GM12878 (cell line): ENCODE measurements at places on chromosomes 7 and 10. TPM values are rescaled to one million over a fixed set of nuclear protein-coding genes. Genes with fewer than 3 reads are reported as not detected.

GRCh38 chr7:74713567-74713966 is 56.0 kb downstream of the GTF2I start:
- H3K4me1 ChIP-seq, result no peaks in the 10 kb centered on the region
- no peak overlapping the region for H3K27ac ChIP-seq
- DNase-seq, result no peak
- no peaks in the 10 kb centered on the region for H3K27me3 ChIP-seq
- H3K36me3 ChIP-seq, result peaks cover 7% of the 10 kb centered on the region

DNA sequence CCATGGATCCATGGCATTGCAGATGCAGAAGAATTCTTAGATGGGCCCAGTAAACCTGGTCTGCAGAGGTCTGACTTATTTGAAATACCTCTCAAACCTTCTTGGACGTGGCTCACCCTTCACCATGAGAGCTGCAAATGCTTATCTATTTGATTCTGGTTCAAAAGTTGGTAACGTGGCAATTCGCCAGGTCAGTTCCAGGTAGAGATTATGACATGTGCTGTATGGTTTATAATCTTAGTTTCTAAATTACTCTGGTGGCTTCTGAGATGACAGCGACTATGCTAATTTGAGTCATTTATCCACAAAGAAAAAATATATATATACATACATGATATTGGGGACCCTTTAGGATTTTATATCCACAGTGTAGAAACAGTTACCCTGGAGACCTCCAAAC is 68.8 kb downstream of the NRP1 start:
- H3K4me1 ChIP-seq, result no peaks in the 10 kb centered on the region
- no peak for DNase-seq
- no peak overlapping the region for H3K27ac ChIP-seq
- H3K36me3 ChIP-seq, result no peaks in the 10 kb centered on the region
- no peaks in the 10 kb centered on the region for H3K27me3 ChIP-seq
- no peak overlapping the region for H3K4me3 ChIP-seq

DNA sequence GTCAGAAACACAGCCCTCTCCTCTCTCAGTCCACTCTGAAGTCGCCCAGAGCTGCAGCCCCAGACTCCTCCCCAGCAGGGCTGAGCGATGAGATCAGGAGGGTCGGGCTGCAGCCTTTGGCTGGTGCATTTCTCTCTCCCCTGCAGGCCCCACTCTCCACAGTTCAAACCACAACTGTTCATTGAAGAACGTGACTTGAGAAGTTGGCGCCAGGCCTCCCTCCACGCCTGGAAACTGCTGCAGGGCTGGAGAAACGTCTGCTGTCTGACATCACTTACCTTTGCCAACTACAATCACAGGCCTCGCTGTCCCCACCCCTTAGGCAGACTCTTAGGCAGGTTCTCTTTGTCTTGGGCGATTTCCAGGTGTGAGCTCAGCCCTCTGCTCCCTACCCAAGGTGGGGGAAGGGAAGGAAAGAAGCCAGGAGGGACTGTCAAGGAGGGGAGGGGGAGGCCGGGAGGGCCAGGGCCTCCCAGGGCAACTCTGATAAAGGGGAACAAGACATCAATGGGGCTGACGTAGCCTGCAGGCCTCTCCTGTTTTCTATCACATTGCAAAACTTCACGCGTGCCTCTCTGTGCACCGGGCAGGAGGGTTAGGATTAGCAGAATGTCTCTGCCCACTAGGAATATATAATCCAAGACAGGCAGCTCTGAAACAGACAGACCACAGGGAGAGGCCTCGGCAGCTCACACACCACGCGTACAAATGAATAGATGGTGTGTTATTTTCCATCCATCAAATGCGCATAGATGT is 32.7 kb downstream of the CALML5 start:
- DNase-seq, result no peak
- no peak overlapping the region for H3K4me3 ChIP-seq
- H3K27me3 ChIP-seq, result no peaks in the 10 kb centered on the region
- H3K4me1 ChIP-seq, result no peaks in the 10 kb centered on the region
- no peak overlapping the region for H3K27ac ChIP-seq
- no peaks in the 10 kb centered on the region for H3K36me3 ChIP-seq

DNA sequence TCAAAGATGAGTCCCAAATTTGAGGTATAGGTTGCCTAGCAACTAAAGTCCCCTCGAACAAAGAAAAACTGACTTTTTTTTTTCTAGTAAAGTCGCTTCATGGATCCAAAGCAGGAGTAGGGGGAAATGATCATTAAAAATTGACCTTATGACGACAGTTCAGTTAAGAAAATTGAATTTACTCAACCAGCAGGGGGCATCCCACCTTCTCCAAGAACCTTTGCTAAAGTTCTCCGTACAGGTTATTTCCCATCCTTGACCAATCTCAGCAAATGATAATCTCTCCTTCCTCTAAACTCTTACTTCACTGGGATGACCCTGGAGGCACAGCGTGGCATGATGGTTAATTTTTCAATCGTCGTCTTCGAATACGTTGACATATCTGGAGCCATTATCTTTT is 228.3 kb downstream of the CALN1 start:
- no peak overlapping the region for H3K4me3 ChIP-seq
- no peaks in the 10 kb centered on the region for H3K36me3 ChIP-seq
- no peak overlapping the region for H3K27ac ChIP-seq
- H3K27me3 ChIP-seq, result no peaks in the 10 kb centered on the region
- no peaks in the 10 kb centered on the region for H3K4me1 ChIP-seq
- no peak for DNase-seq

DNA sequence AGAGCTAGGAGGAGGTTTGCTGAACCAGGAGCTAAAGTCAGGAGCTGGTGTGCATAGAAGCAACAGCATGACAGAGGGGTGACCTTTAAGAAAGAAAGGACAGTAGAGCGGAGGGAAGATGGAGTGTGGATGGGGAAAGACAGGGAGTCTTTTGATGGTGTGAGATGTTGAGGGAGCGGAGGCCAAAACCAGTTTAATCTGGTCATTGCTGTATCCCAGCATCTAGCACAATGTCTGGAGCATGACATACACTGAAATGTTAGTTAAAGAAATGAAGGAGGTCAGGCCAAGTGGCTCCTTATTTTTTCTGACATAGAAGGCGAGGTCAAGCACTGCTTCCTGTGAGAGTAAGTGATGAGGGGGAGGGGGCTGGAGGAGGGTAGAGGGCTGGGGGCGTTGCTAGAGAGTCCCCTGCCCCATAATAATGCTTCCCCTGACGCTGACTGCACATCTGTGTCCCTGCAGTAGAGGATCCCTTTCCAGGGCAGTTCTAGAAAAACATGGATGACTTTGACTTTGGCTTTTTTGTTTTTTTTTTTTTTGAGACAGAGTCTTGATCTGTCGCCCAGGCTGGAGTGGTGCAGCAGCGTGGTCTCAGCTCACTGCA is 70.2 kb downstream of the ZNF467 start:
- no peaks in the 10 kb centered on the region for H3K4me1 ChIP-seq
- H3K27me3 ChIP-seq, result no peaks in the 10 kb centered on the region
- no peaks in the 10 kb centered on the region for H3K36me3 ChIP-seq
- no peak overlapping the region for H3K4me3 ChIP-seq

Gene SPDYE9
- total RNA-seq, result not detected in 2 replicates

Gene CALHM1
- total RNA-seq, result 0.31 and 0.40 TPM in 2 replicates

DNA sequence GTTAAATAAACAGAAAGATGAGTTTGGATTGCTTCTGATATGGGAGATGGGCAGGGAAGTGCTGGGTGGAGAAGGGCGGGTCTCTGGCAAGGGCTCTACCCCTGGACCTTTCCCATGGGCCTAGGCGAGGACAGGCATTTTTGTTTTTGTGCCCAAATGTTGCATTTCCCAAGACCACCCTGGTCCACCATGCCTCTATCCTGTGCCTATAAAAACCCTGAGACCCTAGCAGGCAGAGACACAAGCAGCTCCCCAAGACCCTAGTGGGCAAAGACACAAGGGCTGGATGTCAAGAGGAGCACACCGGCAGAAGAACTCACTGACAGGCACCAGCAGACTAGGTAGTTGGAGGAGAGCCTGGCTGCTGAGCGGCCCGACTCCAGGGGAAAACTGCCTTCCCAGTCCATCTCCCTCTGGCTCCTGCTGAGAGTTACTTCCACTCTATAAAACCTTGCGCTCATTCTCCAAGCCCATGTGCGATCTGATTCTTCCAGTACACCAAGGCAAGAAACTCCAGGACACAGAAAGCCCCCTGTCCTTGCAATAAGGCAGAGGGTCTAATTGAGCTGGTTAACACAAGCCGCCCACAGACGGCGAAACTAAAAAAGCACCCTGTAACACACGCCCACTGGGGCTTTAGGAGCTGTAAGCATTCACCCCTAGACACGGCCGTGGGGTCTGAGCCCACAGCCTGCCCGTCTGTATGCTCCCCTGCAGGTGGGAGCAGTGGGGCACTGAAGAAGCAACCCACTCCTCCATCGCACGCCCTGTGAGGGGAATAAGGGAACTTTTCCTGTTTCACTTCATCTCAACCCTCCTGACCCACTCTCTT is 291.4 kb downstream of the PTPRN2 start:
- no peaks in the 10 kb centered on the region for H3K36me3 ChIP-seq
- no peak overlapping the region for H3K4me3 ChIP-seq
- H3K27ac ChIP-seq, result no peak overlapping the region
- H3K4me1 ChIP-seq, result no peaks in the 10 kb centered on the region

- no peaks in the 10 kb centered on the region for H3K4me1 ChIP-seq
- H3K27ac ChIP-seq, result no peak overlapping the region
- H3K4me3 ChIP-seq, result no peak overlapping the region
- no peaks in the 10 kb centered on the region for H3K36me3 ChIP-seq
- H3K27me3 ChIP-seq, result no peaks in the 10 kb centered on the region
These were observed 228.3 kb upstream of the TEX47 start for GRCh38 chr7:89023877-89024276.
